ENCODE measurements at places on chromosomes 6 and 20.

DNA sequence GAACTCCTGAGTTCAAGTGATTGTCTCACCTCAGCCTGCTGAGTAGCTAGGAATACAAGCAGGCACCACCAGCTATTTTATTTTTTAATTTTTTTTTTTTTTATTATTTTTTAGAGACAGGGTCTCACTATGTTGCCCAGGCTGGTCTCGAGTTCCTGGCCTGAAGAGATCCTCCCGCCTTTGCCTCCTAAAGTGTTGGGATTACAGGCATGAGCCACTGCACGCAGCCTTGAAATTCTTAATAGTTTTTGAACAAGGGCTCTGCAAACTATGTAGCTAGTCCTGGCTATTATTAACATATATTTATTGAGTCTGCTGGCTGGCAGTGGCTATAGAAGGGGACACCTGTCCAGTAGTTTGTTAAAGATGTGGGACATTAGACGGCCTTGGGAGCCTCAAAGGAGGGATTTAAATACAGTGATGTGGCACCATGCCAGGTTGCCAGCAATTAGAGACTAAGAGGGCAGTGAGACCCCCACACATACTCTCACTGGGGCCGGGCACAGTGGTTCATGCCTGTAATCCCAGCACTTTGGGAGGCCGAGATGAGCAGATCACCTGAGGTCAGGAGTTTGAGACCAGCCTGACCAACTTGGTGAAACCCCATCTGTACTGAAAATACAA is 21.1 kb upstream of the TAF8 start:
- no peak for DNase-seq

GRCh38 chr6:134663800-134664535 is 285.9 kb downstream of the ALDH8A1 start:
- peak; percentile 12 for DNase-seq

DNA sequence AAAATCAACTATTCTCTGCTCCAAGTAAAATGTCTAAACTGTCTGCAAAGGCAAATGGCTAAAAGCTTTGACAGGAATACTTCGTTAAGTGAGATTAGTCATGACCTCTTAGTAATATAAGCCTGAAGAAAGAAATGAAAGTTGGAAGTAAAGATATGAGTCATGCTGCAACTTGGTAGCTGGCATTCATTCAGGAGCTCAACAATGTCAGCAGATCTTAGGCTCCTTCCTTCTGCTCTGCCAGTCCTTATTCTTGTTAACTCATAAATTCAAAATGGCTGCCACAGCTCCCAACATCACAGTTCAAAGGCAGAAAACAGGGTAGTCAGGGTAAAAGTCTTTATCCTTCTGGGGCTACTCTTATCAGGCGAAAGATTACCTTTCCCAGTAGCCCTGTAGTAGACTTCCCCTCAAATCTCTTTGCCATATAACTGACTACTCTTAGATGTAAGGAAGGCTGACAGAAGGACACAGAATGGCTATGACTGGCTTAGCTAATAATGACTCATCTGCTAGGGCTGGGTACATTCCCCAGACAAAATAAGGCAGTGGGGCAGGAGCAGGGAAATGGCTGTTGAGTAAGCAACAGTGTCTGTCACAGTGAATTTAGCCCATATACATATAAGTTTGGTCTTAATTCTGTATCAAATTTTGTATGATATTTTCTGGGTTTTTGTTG is 24.4 kb upstream of the C6orf62 start:
- peak; percentile 98 for DNase-seq

GRCh38 chr20:24040896-24041459 is 52.4 kb upstream of the GGTLC1 start:
- DNase-seq = no peak

DNA sequence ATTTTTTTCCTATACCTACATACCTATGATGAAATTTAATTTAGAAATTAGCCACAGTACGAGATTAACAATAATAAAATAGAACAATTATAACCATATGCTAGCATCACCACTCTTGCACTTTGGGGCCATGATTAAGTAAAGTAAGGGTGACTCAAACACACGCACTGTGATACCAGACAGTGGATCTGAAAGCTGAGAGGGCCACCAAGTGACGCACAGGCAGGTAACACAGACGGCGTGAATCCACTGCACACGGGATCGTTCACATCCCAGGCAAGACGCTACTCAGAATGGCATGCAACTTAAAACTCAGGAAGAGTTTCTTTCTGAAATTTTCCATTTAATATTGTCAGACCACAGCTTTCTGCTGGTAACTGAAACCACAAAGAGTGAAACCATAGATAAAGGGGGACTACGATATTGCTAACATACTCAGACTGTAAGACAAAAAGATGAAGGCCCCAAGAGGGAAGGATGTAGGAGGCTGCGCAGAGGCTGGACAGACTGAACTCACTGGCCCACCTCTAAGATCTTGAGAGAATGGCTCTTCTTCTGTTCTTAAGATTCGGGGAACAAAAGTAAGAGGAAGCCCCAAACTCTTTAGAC is 17.9 kb downstream of the RRBP1 start:
- no peak for DNase-seq

DNA sequence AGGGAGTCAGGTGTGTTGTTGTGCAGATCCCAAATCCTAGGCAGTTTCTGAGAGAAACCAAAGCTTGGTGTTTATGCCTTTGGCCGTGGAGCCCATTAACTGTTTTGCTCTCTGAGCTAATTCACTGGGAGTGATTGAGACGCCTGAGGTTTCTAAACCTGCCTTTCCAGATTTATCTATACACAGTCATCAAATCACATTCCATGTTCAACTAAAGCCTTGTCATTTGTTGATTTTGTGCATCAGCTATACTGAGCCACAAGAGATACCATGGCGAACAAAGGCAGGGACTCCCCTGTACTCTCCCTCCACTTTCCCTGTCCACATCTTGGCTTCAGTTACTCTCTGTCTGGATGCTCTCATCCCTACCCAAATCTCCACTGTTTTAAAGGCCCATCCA is 229.7 kb upstream of the PMEPA1 start:
- DNase-seq = no peak

DNA sequence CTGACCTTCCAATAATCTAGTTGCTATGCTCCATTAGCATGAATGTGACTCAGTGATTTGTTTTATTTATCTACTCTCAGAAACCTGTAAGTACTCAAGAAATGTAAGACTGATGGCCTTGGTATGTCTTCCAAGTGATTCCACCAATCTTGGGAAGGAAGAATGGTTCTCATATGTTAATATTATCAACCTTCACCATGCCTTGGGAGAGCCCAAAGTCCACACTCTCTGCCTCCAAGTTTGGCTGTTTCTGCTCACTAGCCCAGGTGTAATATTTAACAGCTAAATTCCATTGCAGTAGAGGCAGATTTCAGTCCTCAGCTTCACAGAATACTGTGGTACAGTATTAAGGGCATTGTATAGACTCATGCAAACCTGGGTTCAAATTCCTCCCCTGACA is 51.8 kb downstream of the CLIC5 start:
- no peak for DNase-seq

DNA sequence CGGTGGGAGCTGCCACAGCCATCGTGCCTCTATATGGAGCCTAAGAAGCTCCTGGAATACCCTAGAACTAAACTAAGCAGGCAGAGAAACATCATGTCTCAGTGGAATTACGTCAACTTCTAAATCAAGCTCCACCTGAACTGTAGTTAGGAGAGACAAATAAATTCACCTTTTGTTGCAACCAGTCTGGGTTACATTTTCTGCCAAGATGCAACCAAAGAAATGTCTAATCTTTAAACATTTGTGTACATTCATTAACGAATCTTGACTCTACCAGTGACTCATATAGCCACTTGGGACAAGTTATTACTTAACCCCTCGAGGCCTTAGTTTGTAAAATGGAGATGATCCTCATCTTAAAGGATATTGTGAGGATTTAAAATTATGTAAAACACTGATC is 8.9 kb downstream of the PTPRK start:
- no peak for DNase-seq

DNA sequence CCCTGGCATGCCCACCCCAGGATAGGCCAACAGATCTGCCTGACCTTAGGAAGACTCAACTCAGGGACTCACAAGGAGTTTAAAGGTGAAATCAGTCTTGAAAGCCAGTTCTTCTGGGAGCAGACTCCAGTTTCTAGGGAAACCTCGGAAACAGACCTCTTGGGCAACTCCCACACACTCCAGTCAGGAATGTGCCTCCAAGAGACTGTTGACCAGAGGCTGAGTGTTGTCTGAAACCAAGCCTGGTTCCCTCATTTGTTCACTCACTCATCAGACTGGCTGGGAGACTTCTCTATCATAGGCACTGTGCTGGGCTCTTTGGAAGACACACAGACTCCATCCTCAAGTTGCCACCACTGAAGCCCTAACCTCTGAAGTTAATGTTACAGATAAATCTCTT is 1.8 kb downstream of the TREM1 start:
- peak; percentile 91 for DNase-seq

DNA sequence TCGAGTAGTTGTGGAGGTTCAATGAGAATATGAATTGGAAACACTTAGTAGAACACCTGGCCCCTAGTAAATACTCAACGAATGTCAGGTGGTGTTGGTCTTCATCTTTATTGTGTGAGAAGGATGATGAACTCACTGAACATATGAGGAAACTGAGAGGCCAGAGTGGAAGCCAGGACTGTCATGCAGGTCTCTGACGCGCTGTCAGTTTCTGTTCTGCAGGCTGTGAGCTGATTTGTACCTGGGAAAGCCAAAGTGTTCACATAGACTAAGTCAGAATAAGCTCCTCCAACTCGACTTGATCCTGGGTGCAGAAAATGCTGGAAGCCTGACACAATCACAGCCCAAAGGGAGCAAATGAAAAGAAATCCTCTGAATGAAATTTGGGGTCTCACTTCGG is 222.2 kb downstream of the LY86 start:
- no peak for DNase-seq

- no peak for DNase-seq
These were observed 30.4 kb upstream of the TRERF1 start for GRCh38 chr6:42482174-42482573.

DNA sequence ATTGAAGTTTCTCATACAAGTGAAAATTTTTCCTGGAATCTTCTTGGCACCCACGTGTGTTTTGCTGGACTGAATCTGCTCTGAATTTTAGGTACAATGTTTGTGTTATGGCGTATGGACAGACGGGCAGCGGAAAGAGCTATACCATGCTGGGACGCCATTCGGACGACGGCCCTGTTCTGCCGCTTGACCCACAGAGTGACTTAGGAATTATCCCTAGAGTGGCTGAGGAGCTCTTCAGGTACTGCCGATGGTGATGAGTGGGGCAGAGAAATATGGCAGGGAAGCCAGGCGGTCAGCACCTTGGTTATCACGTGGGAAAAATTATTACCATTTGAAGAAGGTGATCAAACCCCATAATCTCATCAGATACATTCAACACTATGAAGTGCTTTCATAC is 36.3 kb downstream of the KIF25 start:
- no peak for DNase-seq

DNA sequence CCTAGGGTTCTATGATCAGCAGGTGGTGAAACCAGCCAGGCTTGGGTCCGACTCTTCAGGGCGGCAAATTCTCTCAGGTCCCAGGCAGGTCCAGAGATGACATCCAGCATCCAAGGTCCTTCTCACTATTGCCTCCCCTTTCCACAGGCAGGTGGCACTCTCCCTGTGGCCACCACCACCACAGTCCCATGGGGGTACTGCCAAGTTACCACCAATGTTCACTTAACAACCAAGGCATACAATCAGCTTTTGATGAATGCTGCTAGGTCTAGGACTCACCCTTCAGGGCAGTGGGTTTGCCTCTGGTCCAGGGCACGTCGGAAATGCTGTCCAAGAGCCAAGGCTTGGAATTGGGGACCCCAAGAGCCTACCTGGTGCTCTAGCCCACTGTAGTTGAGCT is 40.4 kb upstream of the UTRN start:
- no peak for DNase-seq

GRCh38 chr20:34250005-34250404 is 8.8 kb downstream of the ASIP start:
- no peak for DNase-seq

DNA sequence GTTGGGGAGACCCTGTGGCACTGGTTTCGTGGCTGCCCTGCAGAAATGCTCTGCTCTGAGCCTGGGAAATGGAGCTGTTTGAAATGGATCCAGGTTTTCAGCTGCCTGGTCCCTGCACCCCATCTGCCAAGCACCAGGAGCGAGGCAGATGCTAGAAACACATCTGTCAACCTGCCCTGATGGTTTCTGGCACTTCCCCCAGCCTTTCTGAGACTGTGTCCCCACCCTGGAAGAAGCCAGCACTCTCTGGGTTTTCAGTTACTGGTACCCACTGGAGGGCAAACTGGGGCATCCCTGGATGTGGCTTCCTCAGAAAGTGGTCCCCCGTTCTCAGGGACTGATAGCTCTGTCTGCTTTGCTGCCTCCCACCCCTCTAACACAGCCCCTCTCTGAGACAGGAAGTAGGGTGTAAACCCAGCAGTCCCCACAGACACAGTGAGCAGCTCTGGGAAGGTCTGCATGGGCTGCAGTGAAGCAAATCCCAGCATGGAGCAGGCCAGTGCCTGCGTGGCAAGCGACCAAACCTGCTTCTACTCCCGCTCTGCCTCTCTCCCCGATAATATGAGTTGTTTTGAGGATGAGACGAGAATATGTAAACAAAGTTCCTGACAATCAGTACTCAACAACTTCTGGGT is 54.2 kb upstream of the MAFB start:
- DNase-seq = no peak

- no peak for DNase-seq
These were observed 635.0 kb upstream of the AGPAT4 start for GRCh38 chr6:161908872-161909271.

DNA sequence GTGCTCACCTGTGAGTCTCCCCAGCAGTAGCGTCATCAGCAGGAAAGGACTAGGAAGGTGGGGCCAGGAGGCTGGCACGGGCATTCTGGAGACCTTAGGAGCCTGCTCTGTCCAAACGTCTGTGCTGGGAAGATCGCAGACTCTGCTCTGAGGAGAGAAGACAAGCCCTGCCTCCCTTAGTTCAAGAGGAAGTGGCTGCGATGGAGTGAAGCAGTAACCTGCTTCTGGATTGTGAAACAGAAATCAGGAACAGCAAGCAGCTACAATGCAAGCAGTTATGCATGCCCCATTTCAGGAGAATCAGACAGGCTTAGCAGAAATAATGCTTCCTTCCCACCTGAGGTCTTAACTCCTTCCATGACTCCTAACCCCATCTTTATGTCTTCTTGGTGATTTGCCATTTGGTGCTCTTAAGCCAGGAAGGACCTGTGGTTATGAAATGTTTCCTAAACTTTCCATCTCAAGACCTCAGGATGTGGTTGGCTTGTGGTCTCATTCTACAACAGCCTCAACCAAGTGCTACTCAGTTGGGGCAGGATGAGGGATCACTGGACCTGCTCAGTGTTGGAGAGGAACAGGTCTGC is at the start of gene SIRPB1:
Gene SIRPB1, minus strand, starts transcription at position 149 of the 584 bp plus-strand sequence. Its CDS starts 65 bp downstream, at position 84.
- DNase-seq = no peak

DNA sequence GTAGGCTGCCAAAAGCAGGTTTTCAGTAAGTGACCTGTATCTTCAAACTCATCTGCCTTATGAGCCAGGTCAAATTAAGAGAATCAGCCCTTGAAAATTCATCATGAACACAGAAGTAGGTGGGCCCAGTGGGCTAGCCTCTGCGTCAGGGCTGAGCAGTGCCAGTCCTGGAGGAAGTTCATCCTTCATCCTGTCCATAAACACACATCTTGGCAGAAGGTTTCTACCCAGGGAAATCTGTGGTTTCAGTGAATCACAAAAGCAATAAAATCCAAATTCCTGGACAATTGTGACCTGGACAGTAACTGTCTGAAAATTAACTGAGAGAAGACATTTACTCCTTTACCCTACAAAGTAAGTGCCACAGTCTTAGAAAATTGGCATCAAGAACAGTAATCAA is 72.4 kb downstream of the ATG5 start:
- peak; percentile 57 for DNase-seq
